ENCODE measurements at places on chromosomes 3 and 15.

GRCh38 chr3:43995547-43996378, 245.9 kb upstream of the TOPAZ1 start:
- DNase-seq: no peak

DNA sequence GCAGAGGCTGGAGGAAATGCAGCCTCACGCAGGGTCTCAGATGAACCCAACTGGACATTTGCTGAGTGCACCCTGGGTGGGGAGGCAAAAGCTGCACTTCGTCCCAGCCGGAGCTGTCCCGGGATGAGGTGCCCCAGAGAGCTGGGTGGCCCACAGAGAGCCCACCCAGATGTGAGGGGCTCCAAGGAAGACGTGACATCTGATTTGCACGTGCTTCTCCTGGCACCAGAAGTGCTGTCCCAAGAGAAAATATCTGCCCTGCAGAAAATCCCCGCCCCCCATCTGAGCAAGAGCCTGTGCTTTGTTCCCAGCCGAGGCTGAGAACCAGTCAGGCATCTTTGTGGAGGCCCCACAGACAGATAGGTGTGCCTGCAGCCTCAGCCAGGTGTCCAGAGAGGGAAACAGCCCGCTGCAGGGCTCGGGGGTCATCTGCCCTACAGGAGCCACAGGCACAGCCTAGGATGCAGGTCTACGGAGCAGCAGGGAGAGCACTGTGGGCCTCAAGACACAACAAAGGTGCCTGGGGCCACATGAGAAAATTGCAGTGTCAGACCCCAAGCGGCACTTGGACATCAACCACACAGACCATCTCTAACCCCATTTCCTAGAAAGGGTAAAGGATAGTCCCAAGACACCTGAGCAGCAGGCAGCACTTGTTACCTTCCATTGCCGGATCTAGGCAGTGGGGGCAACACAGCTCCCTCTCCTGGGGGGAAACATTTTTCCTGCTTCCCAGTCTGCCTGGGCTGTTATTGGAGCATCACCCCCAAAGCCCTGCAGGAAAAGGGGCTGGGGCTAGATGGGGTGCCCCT, 5.8 kb downstream of the TMIE start:
- no peak for DNase-seq

GRCh38 chr15:92900731-92901071, 577 bp downstream of the CHD2 start:
- DNase-seq: peak; percentile 53

- no peak for DNase-seq
Measured at GRCh38 chr3:129974833-129975704, 549 bp downstream of the TRH start.

GRCh38 chr3:113629584-113630421, 66.6 kb downstream of the USF3 start:
- DNase-seq: no peak

- no peak for DNase-seq
Measured at GRCh38 chr3:27392950-27393679, 23.9 kb upstream of the NEK10 start.

GRCh38 chr3:149315694-149316093, 17.7 kb downstream of the TM4SF18 start:
- no peak for DNase-seq

- no peak for DNase-seq
Measured at GRCh38 chr3:10518506-10519150, 13.2 kb upstream of the ATP2B2 start.

DNA sequence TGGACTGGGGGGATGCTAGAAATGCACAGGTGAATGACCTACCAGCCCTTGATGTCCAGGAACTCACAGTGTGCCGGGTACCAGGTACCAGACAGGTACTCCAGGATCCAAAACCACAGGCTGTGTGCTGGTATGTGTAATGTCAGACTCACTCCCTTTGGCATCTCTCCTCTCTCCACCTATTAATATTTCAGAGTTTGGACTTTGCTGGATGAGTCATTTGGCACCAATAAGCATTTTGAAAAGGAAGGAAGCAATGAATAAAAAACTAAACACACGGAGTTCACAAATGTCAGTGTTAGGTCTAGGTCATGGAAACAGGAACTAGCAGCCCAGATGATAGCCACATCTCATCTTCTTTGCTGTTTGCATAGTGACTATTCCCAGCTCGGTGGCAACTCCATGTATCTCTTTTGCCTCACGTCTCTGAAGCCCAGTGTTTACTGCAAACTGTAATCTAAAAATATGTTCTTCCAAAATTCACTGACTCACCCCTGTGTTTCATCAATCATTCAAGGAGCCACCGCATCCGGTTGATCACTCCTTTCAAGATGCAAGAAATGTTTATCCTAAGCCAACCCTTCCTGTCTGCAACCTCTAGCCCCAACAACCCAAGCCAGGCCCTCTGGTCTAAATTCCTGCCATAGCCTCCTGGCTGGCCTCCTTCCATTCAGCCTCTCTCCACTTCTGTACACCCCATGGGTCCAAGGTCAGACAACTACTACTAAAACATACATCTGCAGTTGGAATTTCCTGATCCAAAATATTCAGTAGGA, 8.4 kb downstream of the ITGB5 start:
- DNase-seq: no peak

- DNase-seq: no peak
Measured at GRCh38 chr15:67148196-67148701, 82.8 kb downstream of the SMAD3 start.

- no peak for DNase-seq
Measured at GRCh38 chr3:114377426-114377825, 83.6 kb downstream of the TIGIT start.

- DNase-seq: peak; percentile 65
Measured at GRCh38 chr3:149879872-149880271, 66.9 kb downstream of the RNF13 start.

- no peak for DNase-seq
Measured at GRCh38 chr3:196979545-196979944, 10.9 kb upstream of the PIGZ start.

GRCh38 chr3:107128946-107129345, 248.3 kb upstream of the CCDC54 start:
- DNase-seq: no peak

DNA sequence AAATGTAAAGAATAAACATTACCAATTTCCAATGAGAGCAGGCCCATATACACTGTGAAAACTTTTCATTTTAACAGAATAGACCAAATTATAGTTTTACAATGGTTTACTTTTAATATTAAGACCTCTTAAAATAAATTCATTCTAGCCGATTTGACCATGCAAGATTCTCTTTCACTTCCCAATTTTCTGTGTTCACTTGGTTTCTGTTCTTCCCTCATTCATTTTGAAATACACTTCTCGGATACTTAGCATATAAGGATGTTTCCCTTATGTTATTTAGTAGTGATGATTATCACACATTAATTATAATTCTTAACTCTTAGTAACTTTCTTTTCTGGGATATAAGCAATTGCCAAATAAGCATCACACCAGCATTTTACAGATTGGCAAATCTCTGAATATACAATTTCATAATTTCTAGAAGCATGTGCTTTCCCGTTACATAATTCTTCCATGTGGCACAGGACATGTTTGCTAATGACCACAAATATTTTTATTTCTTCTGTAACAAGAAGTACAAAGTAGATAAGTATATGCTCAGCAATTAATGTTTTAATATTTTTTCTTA, 13.9 kb downstream of the OR5H15 start:
- no peak for DNase-seq

DNA sequence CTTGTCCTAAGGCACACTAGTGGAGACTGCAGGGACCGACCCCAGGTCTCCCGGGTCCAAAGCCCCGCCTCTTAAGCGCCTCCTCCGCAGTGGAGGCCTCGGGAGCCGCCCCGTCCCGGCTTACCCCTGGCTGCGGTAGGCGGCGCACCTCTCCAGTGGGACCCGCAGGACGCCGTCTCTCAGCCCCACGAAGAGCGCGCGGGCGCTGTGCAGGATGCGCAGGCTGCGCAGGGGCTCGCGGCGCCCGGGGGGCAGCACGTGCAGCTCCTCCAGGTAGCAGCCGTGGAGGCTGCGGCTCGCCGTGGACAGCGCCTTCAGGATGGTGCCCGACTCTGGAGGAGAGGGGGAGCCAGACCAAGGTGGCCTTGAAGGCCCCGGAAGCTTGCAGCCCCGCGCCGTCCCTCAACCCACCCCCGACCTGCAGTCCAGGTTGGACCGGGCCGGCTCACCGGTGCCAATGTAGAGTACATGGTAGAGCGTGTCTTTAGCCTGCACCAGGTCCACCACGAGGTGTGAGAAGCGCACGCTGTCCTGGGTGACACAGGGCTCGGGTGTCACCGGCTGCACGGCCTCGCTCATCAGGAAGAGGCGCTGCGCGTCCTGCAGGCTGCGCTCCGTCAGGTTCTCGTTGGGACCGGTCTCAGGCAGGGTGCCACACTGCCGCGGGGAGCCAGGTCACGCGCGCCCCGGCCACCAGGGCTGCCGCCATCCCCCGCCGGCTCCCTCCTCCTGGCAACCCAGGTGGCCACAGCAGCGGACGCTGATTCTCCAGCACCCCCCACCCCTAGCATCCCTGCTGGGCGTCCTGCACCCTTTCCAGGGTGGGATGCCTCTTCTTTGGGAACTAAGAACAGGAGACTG, 105.5 kb downstream of the SEMA5B start:
- DNase-seq: no peak

DNA sequence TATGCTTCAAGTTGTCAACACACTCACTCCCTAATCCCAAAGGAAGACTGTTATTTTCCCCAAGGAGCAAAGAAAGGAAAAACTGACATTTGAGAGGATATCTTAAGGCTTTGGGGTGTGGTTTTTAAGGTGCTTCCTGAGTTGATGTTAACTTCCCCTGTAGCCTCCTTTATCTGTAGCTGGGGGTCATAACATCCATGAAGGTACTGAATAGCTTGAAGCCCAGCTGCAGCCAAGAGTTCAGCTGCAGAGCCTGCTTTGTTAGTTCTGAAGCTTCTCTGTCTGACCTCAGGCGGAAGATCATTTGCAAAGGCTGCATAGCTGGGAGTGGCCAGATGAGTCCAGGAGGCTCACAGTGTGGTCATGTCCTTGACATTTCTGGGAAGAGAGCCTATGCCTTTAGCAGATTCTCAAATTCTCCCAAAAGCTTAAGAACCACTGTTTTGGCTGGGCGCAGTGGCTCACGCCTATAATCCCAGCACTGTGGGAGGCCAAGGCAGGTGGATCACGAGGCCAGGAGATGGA, 165.4 kb downstream of the SV2B start:
- DNase-seq: no peak

DNA sequence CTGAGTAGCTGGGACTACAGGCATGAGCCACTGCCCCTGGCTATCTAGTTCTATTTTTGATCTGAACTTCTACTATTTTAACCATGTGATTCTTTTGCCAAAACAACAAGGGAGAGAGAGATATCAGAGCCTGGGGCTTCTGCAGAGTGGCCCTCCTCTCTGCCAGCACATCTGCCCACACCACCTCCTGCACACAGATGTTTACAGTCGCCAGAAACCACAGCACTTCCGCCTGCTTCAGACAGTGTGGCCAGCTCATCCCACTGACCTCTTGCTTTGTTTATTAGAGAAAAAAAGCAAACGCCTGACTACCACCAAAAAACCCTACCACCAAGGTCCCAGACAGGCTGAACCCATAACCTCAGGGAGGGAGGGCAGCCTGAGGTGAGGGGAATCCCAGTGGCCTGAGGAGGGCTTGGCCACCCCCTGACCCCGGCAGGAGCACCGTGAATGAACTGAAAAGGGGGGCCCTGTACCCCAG, 85.9 kb upstream of the ABHD2 start:
- DNase-seq: no peak

- DNase-seq: no peak
Measured at GRCh38 chr3:23175341-23176083, 27.6 kb upstream of the UBE2E2 start.

DNA sequence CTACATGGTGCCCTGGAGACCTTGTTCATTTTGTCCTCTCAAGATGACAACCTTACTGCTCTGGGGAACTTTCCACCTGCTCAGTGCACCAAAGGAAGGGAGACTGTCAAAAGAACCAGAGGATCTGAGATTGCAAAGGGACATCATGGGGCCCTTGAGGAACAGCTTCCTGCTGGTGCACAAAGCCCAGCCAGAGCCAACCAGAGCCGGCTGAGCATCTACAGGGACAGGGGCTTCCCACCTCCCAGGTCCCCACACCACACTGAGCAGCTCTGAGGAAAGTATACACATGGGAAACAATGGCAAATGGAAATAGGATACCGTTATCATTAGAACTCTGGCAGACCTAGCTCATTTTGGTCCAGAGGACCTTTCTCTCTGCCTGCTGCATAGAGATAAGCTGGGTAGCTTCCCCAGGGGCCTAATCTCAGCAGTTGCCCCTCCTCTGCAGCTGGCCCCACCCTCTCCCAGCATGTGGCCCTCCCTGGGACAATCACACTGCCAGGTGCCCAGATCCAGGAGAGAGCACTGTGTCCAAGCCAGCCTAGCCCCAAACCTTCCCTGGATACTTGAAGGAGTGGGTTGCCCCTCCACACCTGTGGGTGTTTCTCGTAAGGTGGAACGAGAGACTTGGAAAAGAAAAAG, 123.4 kb upstream of the PRR20G start:
- no peak for DNase-seq

- DNase-seq: no peak
Measured at GRCh38 chr15:100508641-100509300, 20.0 kb downstream of the CERS3 start.

Data from NCI-H1694 treated with DMSO at 0.1 percent for 48 hours (cell line).